ENCODE measurements at places on chromosomes 6 and 20.

DNA sequence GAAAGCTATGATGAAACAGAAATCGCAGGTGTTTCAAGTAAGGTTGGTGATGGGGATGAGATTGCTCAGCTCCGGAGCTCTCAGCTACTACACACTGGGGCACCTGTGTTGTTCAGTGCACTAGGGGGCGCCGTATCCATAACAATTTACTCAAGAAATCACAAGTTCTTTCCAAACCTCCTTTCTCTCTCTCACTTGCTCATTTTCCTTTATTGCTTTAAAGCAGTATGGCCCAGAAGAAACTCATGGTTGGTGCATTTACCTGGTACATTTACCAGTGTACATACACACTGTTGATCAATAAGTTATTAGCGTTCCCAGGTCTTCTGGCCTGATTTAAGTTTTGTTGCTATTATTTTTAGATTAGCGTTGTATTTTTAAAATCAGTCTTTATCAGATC lies 235.2 kb upstream of the TAB2 start:
- DNase-seq: peak; percentile 33

DNA sequence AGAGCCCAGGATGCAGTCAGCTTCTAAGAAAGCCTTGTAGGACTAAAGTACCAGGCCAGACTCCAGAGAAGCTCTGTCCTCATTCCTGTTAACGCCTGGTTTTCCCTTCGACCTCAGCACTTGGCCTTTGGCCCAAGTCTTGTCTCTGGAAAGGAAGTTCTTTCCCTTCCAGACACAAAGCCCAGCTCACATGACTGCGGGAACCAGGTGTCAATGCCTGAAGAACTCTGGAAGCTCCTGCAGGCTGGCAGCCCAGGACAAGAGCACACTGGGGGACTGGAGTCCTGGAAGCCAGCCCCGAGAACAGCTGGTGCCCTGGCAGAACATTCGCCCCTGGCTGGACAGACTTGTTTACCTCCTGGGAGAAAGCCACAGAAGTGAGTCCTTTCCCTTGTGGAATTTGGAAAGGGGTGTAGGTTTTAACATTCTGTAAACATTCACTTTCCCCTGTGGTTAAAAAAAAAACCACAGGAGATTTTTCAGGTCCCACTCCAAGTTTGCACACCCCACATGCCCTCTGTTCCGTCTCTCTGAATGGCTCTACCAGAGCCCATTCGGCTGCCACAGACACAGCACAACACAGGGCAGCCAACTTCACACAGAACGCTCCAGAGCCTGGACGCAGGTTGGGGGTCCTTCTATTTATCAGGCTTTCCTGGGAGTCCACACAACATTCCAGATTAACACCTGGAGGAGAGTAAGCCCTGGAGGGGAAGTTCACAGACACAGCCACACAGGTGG lies 18.1 kb downstream of the ACSS1 start:
- no peak for DNase-seq

DNA sequence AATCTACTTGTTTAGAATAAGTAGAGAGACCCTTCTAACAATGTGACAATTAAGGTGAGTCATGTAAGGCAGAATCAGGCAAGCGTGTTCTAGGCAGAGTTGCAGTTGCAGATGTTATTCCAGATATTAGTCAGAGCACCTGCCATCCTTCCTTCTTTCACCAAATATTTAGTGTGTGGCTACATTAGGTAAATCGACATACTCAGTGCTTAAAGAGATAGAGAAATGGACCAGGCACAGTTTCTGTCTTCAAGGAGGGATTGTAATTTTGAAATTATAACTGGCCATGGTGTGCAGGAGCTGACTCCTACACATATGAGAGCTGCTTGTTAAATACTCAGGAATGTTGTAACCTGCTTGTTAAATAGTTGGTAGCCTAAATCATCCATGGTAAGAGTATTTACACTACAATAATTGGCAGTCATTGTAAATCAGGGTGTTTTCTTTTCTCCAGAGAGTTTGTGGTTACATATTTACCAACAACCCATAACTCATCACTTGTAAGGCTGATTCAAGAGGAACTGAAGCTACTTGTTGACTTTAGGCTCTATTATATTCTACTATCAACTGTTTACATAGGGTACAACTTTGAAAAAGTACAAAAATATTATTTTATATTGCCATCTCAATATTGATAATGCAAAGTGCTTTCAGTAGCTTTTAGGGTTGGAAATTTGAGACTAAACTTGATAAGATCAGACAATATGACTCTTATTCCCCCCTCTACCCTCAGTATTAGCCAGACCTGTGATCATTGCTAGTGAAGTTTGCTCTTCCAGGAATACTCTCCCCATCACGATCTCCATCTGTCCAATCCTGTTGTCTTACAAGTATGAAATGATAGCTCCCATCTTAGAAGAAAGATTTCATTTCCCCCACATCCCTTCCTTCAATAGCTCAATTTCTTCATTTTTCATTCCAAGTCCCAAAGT lies 607.1 kb downstream of the COL12A1 start:
- no peak for DNase-seq

GRCh38 chr6:127641905-127642304 lies 64.9 kb downstream of the C6orf58 start:
- no peak for DNase-seq

- DNase-seq: no peak
Measured at GRCh38 chr6:32170294-32170693, 5.6 kb downstream of the AGPAT1 start.

DNA sequence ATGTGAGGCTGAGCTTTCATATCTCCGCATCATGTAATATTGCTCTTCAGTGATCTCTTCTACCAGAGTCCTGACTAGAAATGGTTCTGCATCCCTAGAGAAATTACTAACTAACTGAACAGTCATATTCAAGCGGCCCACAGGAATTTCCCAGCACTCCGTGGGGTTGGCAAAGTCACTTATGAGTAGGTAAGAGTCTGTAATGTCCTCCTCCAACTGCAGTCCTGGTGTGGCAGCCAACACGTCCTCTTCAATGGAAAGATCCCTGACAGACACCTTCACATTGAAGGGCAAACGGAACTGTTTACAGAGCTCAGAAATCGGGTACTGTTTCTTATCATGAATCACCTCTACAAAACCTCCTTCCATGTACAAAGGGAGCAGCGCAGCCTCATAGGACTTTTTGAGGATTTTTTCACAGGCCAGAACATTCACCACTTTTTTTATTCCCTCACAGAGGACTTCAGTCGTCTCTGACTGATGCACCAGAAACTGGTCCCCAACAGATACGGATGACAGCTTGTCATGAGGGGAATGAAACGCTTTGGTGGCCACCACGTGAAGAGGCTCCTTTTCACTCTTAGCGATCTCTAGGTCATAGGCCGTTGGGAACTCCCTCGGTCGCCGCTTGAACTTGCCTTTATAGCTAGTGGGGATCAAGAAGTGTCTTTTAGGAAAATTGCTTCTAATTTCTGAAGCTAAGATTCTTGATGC lies 87.7 kb downstream of the THEMIS start:
- DNase-seq: no peak

GRCh38 chr6:51094271-51094670 lies 275.6 kb downstream of the TFAP2B start:
- no peak for DNase-seq

GRCh38 chr6:122035173-122035572 lies 364.3 kb upstream of the HSF2 start:
- no peak for DNase-seq

- no peak for DNase-seq
Measured at GRCh38 chr20:41387444-41387851, 20.8 kb upstream of the EMILIN3 start.

DNA sequence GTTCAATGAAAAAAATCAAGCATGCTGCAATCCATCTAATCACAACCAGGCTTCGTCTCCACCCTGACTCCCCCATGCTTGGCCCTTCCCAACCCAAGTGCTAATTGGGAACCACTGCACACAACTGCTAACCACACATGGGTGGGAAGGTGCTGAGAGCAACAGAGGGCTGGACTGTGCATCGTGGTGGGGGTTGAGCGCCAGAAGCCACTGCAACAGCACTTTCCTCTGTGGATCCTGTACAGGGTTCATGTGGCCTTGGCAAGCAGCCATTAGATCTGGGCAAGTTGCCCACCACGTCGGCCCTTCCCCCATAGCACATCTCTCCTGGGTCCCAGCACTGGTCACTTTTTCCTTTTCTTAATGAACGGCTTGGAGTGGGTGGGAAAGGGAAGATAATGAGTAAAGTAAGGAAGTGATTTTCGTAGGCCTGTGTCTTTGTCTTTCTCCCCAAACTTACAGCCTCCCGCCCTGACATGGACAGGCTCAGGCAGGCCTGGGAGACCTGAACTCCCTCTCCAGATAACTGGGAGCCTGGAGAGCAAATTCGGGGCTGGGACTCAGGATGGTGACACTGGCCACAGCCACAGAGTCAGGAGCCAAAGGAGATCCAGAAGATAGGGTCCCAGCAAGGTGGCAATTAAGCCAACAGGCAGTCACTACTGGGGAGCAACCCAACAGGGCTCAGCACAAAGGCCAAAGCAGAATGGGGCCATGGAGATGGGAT lies 34.4 kb upstream of the MRPS10 start:
- no peak for DNase-seq

- DNase-seq: no peak
Measured at GRCh38 chr20:15986690-15987089, 586.6 kb downstream of the KIF16B start.

DNA sequence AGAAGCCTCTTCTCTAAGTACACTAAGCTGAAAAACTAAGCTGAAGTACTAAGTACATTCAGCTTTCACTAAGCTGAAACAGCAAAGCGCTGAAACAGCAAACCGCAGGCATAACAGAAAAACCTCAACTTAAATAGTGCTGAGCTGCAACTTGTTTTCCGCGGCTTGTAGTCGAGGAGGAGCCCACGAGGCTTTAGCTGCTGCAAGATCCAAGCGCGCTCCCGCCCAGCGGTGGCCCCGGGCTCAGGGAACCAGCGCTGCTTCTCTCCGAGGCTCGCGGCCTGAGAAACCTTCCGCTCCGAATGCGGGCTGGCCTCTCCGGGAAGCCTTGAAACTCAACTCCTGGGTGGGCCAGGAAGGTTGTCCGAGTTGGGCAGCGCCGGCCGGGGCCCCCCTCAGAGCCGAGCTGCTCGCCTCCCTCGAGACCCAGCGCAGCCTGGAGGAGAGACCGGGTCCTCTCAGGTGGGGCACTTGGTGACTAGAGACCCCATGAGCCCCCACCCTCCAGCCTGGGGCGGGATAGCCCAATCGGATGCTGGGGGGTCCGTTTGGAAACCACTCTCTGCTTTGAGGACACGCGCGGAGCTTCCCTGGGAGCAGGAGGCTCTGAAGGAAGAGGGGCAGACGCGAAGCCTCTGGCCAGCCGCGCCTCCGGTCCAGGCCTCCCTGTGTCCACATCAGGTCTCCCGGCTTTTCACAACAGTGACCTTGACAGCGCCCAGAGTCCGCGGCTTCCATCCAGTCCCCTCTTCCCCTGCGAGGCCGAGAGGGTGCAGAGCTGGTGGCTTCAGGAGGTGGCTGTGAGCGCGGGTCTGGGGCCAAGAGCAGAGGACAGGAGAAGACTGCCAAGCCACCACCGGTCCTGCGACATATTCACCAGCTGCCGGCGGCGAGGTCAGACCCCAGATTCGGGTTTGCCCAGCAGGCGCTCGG lies 38.1 kb upstream of the HLA-E start:
- DNase-seq: no peak

GRCh38 chr6:145349950-145350510 lies 385.3 kb downstream of the EPM2A start:
- no peak for DNase-seq

DNA sequence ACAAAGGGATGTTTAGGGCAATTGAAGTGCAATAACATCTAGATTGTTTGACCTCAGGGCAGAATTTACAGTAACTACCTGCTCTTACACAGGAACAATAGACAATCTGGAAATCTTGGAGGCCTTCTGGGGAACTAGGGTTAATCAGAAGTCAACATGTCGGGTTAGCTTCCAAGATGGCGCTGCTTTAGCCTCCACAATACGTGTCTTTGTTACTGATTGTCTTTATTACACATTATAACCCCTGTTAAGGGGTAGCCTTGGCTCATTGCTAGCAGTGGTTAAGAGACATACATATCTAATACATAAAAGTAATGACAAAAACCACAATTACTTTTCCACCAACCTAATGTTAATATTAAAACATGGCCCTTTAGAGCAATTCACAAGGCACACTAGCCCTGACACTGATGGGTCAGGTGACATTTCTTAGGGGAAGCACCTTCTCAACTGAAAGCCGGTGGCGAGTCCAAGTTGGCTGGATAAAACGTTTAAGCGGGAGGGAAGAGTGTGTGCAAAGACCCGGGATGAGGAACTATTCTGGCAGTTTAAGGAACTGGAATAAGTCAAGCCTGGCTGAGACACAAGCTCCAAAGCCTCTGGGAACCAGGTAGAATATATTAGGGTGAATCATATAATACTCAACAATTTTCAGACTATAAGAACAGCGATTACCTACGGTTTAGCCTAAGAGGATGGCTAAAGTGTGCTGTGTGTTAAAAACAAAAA lies 236.9 kb downstream of the BCAS1 start:
- DNase-seq: no peak

- DNase-seq: no peak
Measured at GRCh38 chr20:58618351-58619076, 32.6 kb upstream of the STX16 start.

DNA sequence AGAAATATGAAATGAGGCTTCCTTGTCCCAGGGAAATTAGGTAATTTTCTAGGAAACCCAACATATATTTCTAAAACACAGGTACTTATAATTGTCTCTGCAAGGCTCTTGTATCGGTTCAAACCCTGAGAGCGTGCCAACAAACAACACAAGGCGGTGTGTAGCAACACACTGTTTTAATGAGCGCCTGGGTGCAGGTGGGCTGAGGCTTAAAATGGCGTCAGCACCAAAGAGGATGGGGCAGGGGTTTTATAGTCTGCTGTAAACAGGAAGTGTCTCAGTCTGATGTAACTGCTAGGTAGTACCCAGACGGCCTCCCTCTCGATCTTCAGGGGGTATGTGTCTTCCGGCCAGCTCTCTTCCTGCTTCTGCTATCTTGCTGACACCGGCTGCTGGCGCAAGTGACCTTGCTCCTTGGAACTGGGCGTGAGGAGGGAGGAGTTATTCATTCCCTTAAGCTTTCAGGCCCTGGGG lies 69.7 kb downstream of the EPB41L2 start:
- no peak for DNase-seq

DNA sequence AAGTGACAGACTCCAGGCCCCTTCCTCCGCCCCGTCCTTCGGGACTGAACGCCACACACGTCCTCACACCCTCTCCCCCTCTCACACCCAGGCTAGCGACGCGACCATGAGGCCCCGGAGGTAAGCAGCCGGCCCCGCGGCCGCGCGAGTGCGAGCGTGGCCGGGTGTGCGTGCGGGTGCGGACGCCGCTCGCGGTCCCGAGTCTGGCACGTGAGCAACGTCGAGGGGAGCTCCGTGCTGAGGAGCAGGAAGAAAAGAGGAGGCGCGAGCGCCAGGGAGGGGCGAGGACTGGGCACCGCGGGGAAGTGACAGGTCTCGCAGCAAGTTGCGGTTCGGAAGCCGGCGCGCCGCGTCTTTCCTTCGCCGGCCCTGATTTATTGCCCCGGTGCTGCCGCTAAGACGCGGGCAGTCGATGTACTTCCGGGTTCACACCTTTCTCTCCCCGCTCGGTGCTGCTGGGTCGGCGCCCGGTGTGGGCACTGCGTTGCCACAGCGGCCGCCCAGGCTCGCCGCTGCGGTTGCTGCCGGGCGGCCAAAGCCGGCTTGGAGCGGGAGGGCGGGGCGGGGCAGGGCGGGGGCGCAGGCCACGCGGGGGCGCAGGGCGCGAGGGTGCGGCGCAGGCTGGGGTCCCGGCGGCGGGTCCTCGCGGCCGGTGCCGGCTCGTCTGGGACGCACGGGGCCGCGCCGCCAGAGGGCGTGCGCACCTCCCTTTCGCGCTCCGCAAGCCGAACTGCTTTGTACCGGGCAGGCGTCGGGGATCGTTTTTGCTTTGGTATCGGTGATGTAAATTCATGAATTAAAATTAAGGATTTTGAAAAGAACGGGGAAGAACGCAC lies 15.8 kb upstream of the LIN28B start:
- DNase-seq: no peak
